Glutamatergic neuron (in vitro differentiated cells): ENCODE measurements at places on chromosomes 7 and 10. TPM values are rescaled to one million over a fixed set of nuclear protein-coding genes. Genes with fewer than 3 reads are reported as not detected.
A peak's percentile ranks its signal among the peaks of the same experiment; 100 is the strongest.

Gene LRRC27
- 13.8 TPM for total RNA-seq

Gene OR9A2
- total RNA-seq, result not detected

- no peaks in the 10 kb centered on the region for H3K27me3 ChIP-seq
- H3K4me1 ChIP-seq, result no peaks in the 10 kb centered on the region
- no peak for DNase-seq
- H3K36me3 ChIP-seq, result no peaks in the 10 kb centered on the region
- no peak overlapping the region for H3K27ac ChIP-seq
Observed at GRCh38 chr7:21887353-21887752, 58.3 kb downstream of the CDCA7L start.

GRCh38 chr10:104546336-104546735 lies 94.8 kb upstream of the SORCS3 start:
- peaks cover 3% of the 10 kb centered on the region for H3K4me1 ChIP-seq
- no peak overlapping the region for H3K27ac ChIP-seq
- no peak overlapping the region for H3K4me3 ChIP-seq
- no peak for DNase-seq

DNA sequence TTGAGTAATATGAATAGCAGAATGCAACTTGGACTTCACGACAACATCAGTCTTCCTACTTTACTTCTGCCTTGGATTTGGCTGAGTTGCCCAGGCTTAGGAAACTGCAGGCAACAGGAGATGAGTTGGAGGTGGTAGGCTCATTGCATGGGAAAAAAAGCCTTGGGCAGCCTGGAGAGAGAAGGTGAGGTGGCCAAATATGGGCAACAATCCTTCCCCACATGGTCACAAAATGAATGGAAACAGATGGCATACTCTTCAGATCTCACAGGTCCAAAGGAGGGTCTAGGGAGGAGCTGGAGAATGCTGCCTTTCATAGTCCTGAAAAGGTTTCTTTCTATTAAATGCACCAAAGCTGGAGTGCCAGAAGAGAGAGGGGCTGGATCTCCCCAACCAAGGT lies 128.6 kb upstream of the AOAH start:
- H3K36me3 ChIP-seq, result peaks cover 3% of the 10 kb centered on the region
- H3K27me3 ChIP-seq, result no peaks in the 10 kb centered on the region
- H3K27ac ChIP-seq, result no peak overlapping the region

DNA sequence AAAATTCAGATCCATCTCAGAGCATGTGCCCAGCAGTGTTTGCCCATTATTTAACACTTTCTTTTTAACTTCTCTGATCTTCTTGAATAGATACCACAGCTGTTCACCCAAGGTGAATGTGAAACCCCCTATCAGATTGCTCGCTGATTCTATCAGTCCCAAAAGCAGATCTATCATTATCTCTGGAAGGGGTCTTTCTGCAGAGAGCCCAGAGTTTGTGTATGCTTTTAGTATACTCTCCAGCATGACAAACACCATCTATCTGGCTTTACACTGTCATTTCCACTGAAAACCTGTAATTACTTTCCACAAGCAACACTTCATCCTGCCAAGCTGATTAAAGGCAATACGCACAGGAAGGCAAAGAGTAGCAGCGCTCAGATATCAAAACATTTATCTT lies 168.2 kb downstream of the CACNA2D1 start:
- no peak for DNase-seq
- H3K36me3 ChIP-seq, result no peaks in the 10 kb centered on the region
- peak overlapping the region; percentile 13 for H3K27ac ChIP-seq
- H3K27me3 ChIP-seq, result peaks cover 7% of the 10 kb centered on the region
- no peak overlapping the region for H3K4me3 ChIP-seq

DNA sequence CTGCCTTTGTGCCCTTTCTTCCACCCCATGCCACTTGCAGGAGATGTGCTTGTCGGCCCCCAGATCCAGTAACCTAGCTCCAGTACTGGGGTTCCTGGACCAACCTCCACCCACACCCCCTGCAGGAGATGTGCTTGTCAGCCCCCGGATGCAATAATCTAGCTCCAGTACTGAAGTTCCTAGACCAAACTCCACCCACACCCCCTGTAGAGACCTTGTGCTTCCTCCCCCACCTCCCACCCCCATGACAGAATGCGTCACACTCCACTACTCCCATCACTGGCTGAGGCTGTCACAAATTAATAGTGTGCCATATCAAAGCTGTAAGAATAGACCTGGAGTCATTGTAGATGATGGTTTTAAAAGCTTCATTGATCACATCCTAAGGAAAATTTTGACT lies 185.0 kb downstream of the BICC1 start:
- H3K4me3 ChIP-seq, result no peak overlapping the region
- no peaks in the 10 kb centered on the region for H3K36me3 ChIP-seq
- no peaks in the 10 kb centered on the region for H3K27me3 ChIP-seq
- no peaks in the 10 kb centered on the region for H3K4me1 ChIP-seq
- no peak for DNase-seq
- H3K27ac ChIP-seq, result no peak overlapping the region

- H3K27ac ChIP-seq, result no peak overlapping the region
- H3K36me3 ChIP-seq, result no peaks in the 10 kb centered on the region
- no peaks in the 10 kb centered on the region for H3K27me3 ChIP-seq
- no peak for DNase-seq
- H3K4me1 ChIP-seq, result no peaks in the 10 kb centered on the region
Observed at GRCh38 chr10:86415583-86415982, 49.0 kb upstream of the GRID1 start.

DNA sequence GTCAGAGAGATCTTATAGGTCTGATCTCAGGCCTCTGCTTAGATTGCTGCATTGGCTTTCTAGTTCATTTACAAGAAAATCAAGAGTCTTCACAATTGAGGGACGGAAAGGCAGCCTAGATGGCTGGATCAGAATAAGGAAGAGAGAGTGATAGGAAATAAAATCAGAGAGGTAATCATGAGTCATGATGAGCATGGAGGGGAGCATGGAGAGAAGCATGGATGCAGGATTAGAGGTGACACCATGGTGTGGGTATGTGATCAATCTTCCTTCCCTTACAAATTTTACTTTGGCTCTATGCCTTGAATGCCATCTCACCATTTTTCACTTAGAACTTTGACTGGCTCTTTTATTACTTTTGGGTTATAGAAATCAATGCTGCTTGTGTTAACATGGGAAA lies 1.4 kb downstream of the BCCIP start:
- no peaks in the 10 kb centered on the region for H3K36me3 ChIP-seq
- H3K4me3 ChIP-seq, result no peak overlapping the region
- no peaks in the 10 kb centered on the region for H3K27me3 ChIP-seq
- no peak overlapping the region for H3K27ac ChIP-seq
- DNase-seq, result no peak

- peaks cover 4% of the 10 kb centered on the region for H3K36me3 ChIP-seq
- H3K4me3 ChIP-seq, result no peak overlapping the region
- no peak overlapping the region for H3K27ac ChIP-seq
- DNase-seq, result no peak
- H3K27me3 ChIP-seq, result peaks cover 17% of the 10 kb centered on the region
Observed at GRCh38 chr10:114408112-114408967, 4.0 kb upstream of the AFAP1L2 start.

DNA sequence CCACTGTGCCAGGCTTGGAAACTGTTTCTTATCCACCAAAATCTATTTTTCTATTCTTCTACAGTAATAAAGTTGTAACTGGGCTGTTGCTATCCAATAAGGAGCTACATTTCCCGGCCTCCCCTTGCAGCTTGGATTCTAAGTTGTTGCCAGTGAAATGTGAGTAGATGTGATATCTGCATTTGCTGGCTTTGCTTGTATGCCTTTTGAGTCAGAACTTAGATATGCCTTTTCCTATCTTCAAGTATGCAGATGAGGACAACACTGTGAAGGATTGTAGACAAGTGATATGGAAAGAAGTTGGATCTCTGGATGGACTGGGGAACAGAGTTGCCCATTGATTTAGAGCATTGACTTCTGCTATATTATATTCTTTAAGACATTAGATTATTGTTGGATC lies 236.9 kb downstream of the REEP3 start:
- H3K4me3 ChIP-seq, result no peak overlapping the region
- no peaks in the 10 kb centered on the region for H3K27me3 ChIP-seq
- no peaks in the 10 kb centered on the region for H3K4me1 ChIP-seq
- no peak overlapping the region for H3K27ac ChIP-seq
- no peaks in the 10 kb centered on the region for H3K36me3 ChIP-seq

DNA sequence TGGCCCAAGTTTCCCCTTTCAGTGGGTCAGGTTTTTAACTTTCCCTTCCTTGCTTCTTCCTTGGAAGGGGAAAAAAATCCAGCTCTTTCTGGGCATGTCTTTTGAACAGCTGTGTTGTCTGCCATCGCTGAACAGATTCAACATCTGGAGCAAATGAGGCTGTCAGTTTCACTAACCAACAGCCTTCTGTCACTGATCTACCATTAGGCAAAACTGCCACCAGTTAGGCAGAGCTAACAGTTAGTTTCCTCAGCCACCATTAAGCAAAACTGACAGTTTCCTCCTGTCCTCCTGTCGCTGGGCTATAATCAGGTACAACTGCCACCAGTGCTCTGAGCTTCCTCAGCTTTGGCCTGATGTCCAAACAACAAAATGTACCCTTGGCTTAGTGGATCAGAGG lies 81.9 kb downstream of the NPTX2 start:
- H3K27me3 ChIP-seq, result peaks cover 4% of the 10 kb centered on the region
- no peak for DNase-seq
- peaks cover 2% of the 10 kb centered on the region for H3K4me1 ChIP-seq
- H3K4me3 ChIP-seq, result no peak overlapping the region
- H3K36me3 ChIP-seq, result peaks cover 10% of the 10 kb centered on the region
